CD4-positive, alpha-beta T cell treated with Interleukin-15 for 4 hours (primary cell): ENCODE measurements at places on chromosomes 1 and 21.

DNA sequence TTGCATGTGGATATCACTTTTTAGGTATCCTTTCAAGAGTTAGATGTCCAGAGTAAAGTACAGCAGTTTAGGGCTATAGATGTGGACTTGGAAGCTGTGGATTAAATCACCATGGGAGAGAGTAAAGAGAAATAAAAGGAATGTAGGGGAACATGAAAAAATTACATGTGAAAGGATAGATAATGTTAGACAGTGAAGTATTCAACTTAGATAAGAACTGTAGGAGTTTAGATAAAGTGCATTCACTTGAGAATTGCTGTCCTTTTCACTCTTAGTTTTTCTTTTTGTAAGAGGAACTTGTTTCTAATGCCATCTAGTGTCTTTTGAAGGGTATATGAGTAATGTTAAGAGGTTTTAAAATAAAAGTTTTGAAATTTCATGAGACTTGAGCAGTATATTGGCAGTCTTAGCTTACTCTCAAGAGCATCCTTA lies 40.1 kb downstream of the MAST2 start:
- no peak for DNase-seq

DNA sequence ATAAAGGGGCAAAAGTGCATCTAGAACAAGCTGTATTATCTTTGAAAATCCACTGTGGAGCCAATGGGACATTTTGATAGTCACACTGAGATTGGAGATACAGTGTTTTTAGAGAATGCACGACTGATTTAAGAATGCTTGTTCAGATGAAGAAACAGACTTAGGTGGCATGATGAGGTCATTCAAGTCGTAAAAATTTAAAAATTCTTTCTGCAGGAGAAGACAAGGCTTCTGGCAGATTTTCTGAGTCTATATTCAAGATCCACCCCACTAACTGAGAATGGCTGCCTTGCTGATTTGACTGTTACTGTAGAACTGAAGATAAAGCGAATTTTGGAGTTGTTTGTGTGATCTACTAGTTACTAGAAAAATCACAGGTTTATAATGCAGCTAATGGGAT lies 310.6 kb downstream of the LRRC7 start:
- no peak for DNase-seq

- DNase-seq = no peak
Observed at GRCh38 chr1:189356206-189356605, 1121.5 kb downstream of the BRINP3 start.

- no peak for DNase-seq
Observed at GRCh38 chr1:161274874-161275273, 16.3 kb downstream of the PCP4L1 start.

GRCh38 chr1:12170263-12170671 lies 3.5 kb downstream of the TNFRSF1B start:
- no peak for DNase-seq
